SK-N-DZ (cell line): ENCODE measurements at places on chromosomes 4 and X.

GRCh38 chrX:112218388-112218787, 135.8 kb upstream of the TRPC5 start:
- DNase-seq = no peak

DNA sequence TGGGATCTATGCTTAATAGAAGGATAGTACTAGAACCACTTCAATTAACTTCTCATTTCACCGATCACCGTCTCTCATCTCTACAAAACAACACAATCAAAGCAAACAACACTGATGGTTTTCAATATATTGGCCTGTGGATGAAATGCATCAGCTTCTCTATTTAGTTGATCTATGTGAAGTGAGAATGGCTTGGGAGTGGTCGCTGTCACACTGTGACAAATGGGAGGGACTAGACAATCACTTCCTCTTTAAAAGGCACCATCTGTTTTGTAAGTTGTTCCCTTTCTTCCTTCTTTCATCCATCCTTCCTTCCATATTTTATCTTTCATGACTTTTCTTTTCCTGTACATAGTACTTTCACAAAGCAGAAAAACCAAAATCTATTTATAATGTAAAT, 23.9 kb upstream of the NWD2 start:
- DNase-seq = no peak

GRCh38 chr4:111954550-111954949, 190.7 kb upstream of the FAM241A start:
- no peak for DNase-seq

DNA sequence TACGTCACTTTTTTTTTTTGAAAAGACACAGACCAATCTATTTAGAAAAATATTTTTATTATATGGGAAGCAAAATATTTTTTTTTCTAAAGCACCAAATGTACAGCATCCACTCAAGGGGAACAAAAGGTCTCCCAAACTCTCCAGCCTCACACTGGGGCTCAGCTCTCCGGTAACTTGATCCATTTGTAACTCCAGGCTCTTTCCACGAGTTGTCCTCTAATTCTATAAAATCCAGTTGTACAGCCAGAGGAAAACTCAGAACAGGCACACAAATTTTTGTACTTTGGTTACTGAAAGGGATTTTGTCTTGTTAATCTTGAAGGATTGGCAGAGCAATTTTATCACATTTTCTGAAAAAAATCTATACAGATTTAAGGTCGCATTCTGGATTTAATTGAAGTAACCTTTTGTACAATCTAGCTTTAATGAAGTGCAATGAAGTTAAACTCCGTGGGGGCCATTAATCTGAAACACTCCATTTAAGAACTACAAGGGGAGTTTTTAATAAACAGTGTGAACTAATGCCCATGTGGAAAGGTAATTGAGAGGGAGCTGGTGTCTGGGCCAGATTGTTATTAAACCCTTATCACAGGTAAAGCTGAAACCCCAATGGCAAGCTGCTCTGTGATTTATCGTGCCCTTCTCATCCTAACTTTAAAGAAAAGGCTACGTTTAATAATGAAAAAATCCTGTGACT, 161.2 kb upstream of the FRG1 start:
- no peak for DNase-seq

GRCh38 chr4:76445911-76446310, 10.9 kb downstream of the SHROOM3 start:
- DNase-seq = no peak

DNA sequence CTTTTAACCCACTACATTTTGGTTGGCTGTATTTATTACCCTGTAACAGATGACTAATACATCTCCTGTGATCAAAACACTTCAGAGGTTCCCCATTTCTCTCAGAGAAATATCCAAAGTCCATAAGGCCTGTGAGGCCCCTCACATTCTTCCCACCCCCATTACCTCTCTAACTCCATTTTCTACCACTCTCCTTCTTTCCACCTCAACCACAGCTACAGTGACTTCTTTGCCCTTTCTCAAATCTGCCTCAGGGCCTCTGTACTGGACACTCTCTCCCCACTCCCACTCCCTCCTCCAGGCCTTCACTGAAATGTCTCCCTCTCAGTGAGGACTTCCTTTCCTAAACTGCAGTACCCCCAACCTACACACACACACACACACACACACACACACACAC, 8.4 kb upstream of the TMEM144 start:
- DNase-seq = no peak

DNA sequence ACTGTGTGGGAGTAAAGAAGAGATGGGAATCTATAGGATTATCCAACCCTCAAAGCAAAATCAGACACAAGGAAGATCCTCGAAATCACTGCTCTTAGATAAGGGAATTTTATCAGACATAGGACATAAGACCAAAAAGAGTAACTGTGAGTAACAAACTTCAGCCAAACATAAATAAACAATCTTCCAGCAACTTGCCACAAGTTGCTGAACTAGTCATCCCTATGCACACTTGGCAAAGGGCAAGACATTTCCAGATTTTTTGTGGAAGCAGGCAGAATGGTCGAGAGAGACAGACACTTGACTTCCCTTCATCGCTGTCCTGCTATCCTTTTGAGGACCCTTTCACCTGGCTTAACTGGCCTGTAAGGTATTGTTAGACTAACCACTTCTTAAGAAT, 89.6 kb downstream of the KCNIP4 start:
- no peak for DNase-seq

DNA sequence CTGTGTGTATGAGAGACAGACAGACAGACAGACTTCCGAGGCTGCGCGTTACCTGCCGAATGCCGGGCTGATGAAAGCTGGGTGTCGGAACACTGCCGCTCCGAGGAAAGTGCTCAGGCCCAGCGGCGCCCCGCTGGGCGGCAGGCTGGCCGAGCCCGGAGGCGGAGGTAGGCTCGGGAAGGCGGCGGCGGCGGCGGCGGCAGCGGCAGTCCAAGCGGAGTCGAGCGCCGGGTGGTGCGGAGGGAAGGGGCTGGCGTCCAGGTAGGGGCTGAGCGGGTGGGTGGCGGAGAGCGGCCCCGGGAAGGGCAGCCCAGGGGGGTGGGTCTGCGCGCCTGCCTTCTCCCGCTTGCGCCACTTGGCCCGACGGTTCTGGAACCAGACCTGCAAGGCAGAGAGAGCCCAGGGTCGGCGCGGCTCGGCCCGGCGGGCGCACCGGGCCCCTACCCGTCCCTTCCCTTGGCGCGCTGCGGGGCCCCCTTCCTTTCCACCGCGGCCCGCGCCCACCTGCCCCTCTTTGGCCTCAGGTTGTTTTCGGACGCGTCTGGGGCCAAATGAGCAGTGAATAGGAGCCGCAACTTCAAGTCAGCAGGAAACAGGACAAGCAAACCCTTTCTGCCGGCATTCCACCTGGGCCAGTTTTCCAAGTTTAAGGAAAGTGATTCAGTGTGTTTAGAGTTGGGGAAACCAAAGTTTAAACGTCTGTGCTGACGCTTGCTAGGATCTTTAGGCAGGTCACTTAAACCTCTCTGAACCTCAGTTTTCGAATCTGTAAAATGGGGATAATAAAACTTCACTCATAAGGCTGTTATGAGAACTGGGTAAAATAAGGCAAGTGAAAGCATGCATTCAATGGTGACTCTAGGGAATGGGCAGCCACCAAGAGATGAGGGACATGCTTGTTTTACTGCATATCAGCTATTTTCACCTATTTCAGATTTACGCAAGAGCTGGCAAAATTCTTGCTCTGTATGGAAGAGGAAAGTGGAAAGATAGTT, 8.4 kb downstream of the ARX start:
- DNase-seq = no peak

DNA sequence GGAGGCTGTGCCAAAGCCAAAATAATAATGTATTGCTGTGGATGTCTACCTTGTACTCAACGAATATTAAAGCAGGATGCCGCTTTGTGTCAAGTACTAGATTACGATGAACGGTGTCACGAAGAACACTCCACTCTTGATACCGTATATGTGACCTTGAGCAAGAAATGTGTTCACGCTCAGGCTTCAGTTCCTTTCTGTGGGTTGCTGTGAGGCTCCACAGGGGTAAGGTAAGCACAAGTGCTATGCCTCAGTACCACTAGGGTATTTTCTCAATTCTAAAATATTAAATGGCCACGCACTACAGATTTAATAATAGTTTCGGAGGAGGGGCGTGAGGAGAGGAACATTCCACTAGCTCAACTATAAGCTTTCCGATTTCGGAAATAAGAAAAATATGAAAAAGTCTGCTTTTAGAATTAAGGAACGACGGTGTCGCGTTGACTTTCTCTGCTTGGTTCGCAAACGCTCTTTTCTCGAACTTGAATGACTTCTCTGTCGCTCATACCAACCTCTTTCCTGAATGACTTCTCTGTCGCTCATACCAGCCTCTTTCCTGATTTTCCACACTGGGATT, 607 bp upstream of the SCOC start:
- peak; percentile 39 for DNase-seq

DNA sequence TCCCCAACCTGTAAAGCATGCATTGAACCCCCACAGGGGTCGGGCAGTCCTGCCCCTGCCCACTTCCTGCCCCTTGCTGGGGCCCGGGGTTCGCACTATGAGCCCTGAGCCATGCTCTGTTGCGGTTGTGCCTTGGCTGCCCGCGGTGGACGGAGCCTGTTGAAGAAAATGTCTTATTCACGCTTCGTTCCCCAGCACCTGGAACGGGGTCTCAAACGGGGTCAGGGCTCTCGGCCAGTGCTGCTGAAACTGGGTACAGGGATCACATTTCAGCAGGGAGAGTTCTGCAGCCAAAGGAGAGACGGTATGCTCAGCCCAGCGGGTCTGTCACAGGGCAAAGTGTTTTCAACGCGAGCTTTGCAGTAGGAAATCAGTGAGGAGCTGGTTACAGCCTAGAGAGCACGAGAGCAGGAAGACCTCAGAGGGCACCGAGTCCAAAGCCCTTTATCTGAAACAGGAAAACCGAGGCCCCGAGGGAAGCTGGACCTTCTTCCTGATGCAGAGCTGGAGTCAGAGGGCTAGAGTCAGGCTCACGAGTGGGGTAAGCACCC, 46.3 kb upstream of the AFAP1 start:
- DNase-seq = no peak

DNA sequence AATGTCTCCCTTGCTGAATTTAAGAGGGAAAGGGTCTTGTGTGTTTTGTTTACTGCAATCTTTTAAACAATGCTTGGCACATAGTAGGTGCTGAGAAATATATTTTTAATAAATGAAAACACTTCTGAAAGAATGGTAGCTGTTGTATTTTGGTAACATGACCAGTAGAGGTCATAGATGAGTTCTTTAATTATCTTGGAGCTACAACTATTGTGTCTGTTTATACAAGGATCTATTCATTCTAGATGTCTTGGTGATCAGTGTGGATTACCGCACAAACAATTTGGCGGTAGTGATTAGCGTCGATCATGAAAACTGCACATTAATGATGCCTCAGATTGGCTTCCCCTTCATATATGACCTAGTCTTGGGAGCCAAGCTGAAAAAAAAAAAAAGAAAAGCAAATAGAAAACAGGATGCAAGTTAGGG, 21.4 kb upstream of the SCRG1 start:
- peak; percentile 41 for DNase-seq

GRCh38 chr4:75843596-75843995, 58.7 kb downstream of the PPEF2 start:
- DNase-seq = no peak

- no peak for DNase-seq
Measured at GRCh38 chr4:16893141-16893651, 5.2 kb downstream of the LDB2 start.

GRCh38 chr4:53459548-53459947, 82.1 kb downstream of the FIP1L1 start:
- no peak for DNase-seq
